Myocyte (in vitro differentiated cells): ENCODE measurements at places on chromosomes 6 and 20. TPM values are rescaled to one million over a fixed set of nuclear protein-coding genes. Genes with fewer than 3 reads are reported as not detected.

COL9A1 gene
- total RNA-seq = not detected in 2 replicates

MAD2L1BP gene
- total RNA-seq = 18.1 and 35.3 TPM in 2 replicates

ZC3H12D gene
- 0.05 TPM in 1 of 2 replicates, not detected in the other for total RNA-seq

HRH3 gene
- 0.08 TPM in 1 of 2 replicates, not detected in the other for total RNA-seq

PLN gene
- 0.10 and 1.4 TPM in 2 replicates for total RNA-seq

ARFGEF2 gene
- 27.6 and 36.3 TPM in 2 replicates for total RNA-seq
